Spinal cord (tissue), 10 donors: ENCODE measurements at places on chromosomes 6 and 20. TPM values are rescaled to one million over a fixed set of nuclear protein-coding genes. Genes with fewer than 3 reads are reported as not detected.

GRCh38 chr6:139591075-139591865 lies 216.8 kb upstream of the CITED2 start:
- no peak for DNase-seq

DNA sequence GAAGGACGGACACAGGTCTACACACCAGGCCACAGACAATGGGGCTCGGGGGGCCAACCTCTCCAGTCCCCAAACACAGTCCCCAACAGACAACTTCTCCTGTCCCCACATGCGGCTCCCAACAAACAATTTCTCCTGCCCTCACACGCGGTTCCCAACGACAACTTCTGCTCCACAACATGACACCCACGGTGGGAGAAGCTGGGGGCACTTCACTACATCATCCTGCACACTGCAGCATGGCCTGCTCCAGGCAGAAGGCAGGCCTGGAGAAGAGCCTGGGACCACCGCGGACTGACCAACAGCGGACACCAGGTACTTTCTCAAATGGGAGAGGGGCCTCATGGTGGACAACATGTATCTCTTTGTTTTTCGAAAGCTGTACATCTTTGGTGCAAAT lies 6.7 kb downstream of the TAF4 start:
- DNase-seq = no peak

- DNase-seq = no peak
These were observed 8.0 kb upstream of the TSHZ2 start for GRCh38 chr20:52964131-52964530.

- DNase-seq = no peak
These were observed 49.2 kb downstream of the PCNA start for GRCh38 chr20:5070570-5070969.

DNA sequence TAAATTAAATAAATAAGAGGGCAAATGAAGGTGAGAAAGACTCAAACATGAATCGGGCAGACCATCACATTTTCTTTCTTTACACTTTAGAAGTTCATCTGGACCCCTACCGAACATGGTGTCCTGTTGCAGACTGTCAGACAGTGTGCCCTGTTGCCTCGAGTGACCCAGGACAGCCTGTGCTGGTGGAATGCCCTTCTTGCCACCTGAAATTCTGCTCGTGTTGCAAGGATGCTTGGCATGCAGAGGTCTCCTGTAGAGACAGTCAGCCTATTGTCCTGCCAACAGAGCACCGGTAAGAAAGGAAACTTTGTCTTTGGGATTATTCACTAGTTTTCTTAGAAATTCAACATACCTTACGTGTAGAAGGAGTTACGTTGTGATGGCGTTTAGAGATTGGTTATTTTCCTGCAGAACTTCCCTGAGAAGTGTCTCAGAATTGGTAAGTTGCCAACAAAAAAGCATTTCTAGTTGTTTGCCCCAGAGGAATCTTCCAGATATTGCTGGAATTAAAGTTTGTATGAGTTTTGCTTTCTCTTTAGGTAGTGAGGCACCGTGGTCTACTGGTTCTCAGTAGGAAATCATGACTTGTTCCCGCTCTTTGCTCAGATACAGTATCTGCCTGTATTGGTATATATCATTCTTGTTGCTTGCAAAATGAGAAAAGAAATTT lies 70.1 kb downstream of the RNF144B start:
- no peak for DNase-seq

GRCh38 chr20:38127920-38128528 lies 37.0 kb downstream of the TGM2 start:
- no peak for DNase-seq

DNA sequence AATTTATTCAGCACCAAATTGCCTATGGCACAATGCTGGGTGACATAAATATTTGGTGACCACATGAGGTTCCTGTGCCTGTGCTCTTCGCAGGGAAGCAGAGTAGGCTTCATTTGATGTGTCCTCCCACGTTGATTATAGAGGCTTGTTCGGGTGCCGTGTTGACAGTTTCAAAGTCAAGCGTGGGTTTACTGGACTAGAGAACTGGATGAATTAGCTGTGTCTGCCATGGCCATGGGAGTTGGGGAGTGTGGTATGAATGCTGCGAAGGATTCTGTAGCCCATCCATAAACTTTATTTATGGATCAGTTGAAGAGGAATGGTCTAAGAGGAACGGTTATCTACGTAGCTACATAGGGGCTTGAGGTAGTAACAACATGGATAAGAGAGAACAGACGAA lies 11.0 kb downstream of the CD109 start:
- no peak for DNase-seq

GRCh38 chr6:98142839-98143238 lies 691.5 kb upstream of the POU3F2 start:
- no peak for DNase-seq

GRCh38 chr6:16741112-16742016 lies 19.9 kb downstream of the ATXN1 start:
- DNase-seq = no peak

DNA sequence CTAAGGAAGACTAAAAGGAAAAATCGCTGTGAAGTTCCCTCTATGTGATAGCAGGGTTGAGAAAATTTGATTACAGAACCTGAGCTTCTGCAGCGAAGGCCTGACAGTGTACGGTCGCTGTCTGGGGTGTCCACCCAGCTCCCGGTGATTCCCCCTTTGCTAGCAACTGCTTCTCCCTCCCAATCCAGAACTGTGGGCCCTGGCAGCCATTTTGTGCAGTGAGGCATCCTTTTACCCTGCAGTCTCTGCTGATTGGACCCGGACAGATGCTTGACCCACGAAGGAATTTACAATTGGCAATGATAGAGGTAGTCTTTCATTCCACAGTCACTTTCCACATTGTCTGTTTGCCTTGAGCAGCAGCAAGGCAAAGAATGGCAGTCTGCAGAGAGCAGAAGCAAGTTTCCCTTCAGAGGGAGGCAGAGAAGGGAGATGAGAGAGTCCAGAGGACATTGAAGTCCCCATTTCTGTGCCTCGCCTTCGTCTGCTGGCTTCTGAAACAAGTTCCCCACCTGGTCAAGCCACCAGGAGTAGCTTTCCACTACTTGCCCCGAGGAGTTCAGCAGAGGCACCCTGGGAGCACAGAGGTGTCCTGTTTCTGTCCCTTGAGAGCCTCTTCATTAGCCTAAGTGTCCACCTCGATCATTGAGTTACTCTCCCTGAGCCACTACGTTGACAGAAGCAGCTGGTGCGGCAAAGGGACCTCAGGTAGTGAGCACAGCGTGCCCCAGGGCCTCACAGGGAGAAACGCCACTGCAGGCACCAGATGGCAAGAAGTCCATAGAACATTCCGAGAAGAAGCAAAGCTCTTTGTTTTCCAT lies 370.3 kb downstream of the NRN1 start:
- no peak for DNase-seq

DNA sequence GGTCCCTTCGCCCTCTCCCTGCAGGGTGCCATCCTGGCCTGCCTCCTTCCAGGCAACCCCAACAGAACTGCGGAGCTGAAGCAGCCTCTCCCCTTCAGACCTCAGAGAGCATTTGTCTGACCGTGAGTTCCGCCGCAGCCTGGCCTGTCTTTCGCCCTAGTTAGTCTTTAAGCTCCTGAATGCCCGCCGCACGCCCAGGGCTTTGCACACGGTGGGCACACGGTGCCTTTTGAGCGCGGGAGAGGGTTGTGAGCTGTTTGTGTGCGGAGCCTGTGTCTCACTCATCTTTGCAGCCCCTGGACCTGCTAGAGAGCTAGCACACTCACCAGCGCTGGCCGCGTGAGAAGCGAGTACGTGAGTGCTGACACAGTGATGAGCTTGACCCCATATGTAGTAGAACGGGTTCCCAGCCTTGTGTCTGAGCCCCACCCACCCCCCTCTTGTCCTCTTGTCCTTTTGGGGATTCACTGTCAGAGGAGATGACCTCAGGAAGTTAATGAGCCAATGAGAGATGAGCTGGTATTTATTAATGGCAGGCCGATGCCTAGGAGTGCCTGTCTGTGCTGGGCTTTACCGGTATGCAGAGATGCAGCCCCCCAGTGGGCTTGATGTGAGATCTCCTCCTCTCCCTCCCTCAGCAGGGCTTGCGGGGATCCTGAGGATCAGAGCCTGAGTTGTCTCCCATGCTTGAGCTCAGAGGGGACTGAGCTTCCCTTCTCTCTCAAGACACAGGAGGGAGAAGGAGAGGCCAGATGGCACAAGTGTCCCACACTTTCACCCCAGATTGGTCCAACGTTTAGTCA lies 249.2 kb downstream of the FARS2 start:
- no peak for DNase-seq

GRCh38 chr20:21432911-21433310 lies 35.6 kb upstream of the NKX2-4 start:
- DNase-seq = no peak

The GLP1R gene
- 0.61 TPM for total RNA-seq

The HEY2 gene
- total RNA-seq = 10.3 TPM

The MEP1A gene
- 0.06 TPM for total RNA-seq

The OVOL2 gene
- 0.40 TPM for total RNA-seq

The PDCD2 gene
- 64.4 TPM for total RNA-seq

The FUCA2 gene
- 27.4 TPM for total RNA-seq

The RIMS4 gene
- total RNA-seq = 24.5 TPM
